Cortex of kidney (tissue), 1 donor: ENCODE measurements at places on chromosomes 6 and 20.
A peak's percentile ranks its signal among the peaks of the same experiment; 100 is the strongest.

DNA sequence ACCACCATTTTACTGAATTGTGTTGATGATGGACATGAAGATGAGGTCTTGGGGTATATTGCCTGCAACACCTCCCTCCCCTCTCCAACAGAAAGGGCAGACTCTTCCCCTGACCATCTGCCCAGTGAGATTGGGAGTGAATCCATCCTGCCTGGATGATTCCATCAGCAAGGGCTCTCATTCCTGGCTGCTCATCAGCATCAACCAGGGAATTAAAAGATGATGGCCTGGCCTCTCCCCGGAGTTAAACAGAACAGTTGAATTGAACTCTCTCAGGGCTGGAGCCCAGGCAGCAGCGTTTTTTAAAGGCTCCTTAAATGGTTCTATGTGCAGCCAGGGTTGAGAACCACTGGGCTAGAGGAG, 14.6 kb upstream of the MRPS18A start:
- DNase-seq = no peak

DNA sequence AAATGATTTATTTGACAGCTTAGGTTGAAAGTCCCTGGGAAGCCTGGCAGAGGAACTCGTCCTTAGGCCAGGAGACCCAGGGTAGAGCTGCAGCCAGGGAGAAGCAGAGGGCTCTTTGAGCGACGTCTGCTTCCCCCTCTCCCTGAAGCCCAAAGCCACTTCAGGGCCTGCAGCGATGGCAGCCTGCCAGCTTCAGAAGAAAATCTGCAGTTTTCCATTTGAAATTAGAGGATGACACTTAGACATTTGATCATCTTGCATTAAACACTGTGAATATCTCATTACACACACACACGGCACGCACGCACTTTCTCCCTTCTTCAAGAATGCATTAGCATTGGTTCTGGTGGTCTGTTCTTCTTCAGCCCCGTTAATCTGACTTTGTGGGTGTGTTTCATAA, 96.5 kb downstream of the PLEKHG1 start:
- DNase-seq = no peak

DNA sequence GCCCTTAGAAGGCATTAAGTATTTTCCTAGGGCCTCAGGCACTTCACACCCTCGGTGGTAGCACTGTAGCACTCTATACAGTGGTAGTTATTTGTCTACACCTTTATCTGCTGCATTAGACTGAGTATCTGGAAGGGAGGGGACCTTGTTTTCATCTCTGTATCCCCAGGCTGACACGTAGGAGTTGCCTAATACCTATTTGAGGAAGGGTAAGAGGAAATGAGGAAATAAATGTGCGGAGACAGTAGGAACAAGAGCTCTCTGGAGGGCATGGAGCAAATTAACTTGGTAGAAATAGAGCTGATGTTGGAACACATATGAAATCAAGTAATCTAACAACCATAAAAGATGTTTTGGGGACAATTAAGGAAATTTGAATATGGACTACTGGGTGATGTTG, 3.9 kb downstream of the CNPY3 start:
- DNase-seq = no peak

DNA sequence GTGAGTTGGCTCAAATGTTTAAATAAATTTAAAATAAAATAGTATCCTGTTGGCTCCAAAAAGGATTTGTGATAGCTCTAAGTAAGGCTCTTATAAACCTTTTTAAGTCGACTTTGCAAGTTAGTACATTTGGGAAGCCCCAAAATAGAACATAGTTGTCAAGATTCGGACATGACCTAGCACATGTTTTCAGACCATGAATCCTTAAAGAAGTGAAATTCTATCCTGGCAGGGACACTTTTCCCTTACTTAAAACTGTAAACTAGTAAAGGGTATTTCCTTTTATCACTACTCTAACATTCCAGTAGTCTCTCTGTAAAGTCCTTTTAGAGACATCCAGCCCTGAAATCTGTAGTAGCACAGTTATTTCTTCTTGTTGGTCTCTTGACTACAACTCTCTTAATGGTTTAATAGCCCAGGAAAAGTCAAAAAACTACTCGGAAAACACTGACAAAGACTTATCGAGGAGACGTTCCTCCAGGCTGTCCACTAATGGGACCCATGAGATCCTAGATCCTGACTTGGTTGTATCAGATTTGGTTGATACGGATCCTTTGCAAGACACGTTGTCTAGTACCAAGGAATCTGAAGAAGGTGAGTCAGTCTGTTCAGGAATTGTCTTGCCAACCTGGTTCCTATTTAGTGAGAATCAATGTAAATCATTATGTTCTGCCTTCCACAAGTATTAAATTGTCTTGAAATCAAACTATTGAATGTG, 83.6 kb downstream of the SCAND1 start:
- DNase-seq = no peak

- DNase-seq = no peak
Observed at GRCh38 chr6:79135973-79136470, 58.0 kb upstream of the PHIP start.

GRCh38 chr20:41340327-41341055, at the start of gene LPIN3:
Gene LPIN3 (plus strand): TSS chr20:41340821. CDS start chr20:41345804, 4,983 bp downstream.
- DNase-seq = peak; percentile 43

GRCh38 chr20:23145281-23145700, 59.2 kb upstream of the CD93 start:
- no peak for DNase-seq

- no peak for DNase-seq
Observed at GRCh38 chr6:93307505-93308409, 111.6 kb downstream of the EPHA7 start.

DNA sequence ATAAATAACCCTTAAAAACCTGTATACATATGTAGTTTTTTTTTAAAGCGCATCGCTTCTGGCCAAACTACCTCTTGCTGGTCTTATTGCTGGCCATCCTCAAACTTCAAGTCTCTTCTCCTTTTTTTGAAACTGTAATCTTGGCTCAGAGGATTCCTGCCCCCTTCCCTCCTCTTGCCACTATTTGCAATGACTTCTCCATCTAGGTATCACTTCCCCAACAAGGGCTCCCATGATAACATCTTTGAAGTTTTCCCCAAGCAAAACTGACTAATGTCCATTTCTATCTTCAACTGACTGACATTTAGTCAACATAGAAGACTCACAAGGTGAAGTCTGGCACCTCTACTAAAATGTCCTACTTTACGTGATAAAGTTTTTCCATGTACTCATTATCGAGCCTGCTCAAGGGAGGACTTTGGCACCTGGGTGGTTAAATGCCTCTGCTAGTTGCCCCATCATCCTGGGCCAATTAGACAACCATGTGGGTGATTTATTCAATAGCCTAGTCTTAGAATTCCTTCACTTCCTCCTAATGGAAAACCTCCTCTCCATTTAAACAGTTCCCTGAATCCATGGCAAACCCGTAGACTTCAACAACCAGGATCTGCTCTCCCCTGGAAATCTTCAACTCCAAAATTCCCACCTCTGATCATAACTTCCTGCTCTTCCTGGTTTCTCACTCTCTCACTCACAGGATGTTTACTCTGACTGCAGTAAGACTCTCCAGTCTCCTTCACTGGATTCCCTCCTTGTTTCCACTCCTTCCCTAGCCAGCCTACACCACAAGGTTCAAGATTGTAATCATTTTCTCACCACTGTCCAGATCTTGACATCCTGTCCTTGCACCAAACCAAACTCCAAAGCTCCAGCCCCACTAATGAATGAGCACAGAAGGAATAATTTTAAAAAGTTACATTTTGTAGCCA, 9.4 kb upstream of the PLAGL1 start:
- no peak for DNase-seq
